ENCODE measurements at places on chromosomes 11 and 22.

DNA sequence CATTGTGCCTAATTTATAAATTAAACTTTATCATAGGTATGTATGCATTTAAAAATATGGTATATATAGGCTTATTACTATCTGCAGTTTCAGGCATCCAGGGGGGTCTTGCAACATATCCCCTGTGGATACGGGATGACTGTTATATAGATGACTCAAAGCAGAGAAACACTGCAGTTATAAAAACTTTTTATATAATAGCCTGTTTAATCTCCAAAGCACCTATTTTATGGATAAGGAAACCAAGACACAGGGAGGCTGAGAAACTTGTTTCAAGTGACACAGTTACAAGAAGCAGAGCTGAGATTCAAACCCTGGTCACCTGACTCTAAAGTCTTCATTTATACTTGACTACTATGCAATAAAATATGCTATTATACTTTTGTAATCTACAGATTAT lies 897.7 kb downstream of the KCNA4 start:
- DNase-seq, result no peak

- no peak for DNase-seq
These were observed 126.4 kb downstream of the KCNQ1OT1 start for GRCh38 chr11:2573240-2574042.

DNA sequence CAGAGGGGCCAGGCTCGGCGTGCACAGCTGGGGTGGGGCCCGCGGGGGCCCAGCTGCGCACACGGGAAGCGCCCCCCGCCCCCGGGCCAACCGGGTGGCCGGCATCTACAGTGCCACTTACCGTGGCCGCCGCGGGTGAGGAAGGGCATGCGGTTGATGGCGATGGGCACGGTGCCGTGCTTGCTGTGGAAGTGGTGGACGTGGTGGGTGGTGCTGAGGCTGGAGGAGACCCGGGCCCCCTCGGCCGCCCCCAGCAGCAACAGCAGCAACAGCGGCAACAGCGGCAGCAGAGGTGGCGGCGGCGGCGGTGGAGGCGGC lies 51.4 kb downstream of the SLC22A12 start:
- no peak for DNase-seq

GRCh38 chr11:120558744-120559431 lies 47.3 kb downstream of the GRIK4 start:
- DNase-seq, result no peak

GRCh38 chr11:14350215-14350614 lies 8.8 kb downstream of the RRAS2 start:
- no peak for DNase-seq

GRCh38 chr22:32636884-32637283 lies 162.3 kb downstream of the FBXO7 start:
- DNase-seq, result no peak

- DNase-seq, result no peak
These were observed 3.8 kb upstream of the MS4A13 start for GRCh38 chr11:60511393-60511792.

DNA sequence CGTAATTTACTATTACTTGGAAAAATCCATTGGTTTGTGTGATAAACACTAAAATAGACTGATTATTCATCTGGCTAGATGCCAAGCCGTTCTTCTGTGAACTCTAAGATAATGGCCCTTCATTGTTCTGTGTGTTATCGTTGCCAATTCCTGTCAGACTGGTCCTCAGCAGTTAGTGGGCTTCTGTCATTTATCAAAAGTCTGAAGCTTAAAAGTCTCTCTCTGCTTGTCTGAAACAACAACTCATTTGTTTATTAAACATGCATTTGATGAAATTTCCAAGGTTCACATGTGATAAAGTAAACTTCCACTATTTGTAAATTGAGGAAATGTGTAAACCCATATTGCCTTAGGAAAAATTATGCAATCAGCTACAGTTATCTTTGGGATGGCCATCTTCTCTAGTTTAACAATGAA lies 21.1 kb upstream of the RDX start:
- DNase-seq, result no peak

DNA sequence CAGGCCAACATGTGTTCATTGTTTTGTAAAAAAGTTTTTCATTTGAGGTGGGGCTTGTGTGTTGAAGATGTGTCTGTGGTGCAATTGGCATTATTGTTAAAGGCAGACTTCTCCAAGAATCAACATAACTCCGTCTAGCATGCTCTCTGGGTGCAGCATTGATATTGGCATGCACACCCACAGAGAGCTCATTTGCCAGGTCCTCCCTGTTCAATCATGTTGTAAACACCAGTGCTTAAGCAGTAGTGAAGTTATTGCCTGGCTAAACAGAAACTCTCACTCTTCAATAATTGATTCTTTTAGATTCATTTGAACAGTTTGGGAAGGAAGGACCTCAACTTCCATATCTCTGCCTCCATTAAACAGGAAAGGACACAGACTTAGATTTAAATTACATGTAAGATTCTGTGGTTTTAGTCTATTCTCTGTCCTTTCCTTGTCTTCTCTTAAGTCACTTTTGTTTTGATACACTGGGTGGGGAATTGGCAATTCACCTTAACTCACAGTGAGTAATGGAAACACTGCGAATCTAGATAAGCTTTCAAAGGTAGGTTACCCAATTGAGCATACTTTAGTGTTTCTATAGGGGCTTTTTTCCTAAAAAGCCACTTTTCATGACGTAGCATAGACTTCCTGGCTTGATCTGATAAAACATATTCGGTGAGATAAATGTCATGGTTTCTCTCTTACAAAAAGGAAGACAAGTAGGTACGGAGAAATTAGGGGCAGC lies 30.8 kb upstream of the EXPH5 start:
- DNase-seq, result no peak

DNA sequence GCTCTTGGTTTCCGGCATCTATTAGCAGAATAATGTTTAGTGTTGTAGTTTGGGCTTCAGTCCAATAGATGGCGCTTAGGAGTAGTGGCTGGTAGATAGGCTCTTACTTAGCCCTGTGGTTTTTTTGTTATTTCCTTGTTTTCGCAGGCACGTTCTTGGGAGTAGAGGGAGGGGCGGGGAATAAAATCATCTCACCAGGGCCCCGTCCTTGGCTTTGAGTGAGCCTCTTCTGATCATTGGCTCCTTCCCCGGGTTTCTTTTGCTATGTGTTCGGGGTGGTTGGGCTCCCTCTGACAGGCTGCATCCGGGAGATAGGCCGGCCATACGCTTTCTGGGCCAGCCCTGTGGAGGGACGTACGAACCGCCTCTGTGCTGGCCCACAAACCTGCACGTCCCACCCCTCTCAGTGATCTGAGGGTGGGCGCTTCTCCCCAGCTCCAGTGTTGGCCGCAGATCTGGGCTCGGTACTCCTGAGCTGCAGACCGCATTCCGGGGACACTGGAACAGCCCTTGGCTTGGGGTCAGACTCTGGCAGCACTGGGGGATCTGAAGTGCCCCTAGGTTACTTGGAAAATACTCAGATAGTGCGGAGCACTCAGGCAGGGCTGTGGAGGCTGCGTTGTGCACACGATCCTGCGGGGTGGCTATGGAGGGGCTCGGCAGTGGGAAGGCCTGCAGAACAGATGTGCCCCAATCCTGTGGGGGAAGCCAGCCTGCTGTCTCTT lies 217.0 kb downstream of the DYNC2H1 start:
- peak; percentile 73 for DNase-seq

GRCh38 chr22:50528682-50529415 lies 963 bp downstream of the TYMP start:
- peak; percentile 21 for DNase-seq

- DNase-seq, result no peak
These were observed 10.2 kb downstream of the ARAP1 start for GRCh38 chr11:72741849-72742512.

- peak; percentile 6 for DNase-seq
These were observed 192.4 kb upstream of the NTM start for GRCh38 chr11:131178020-131178419.

DNA sequence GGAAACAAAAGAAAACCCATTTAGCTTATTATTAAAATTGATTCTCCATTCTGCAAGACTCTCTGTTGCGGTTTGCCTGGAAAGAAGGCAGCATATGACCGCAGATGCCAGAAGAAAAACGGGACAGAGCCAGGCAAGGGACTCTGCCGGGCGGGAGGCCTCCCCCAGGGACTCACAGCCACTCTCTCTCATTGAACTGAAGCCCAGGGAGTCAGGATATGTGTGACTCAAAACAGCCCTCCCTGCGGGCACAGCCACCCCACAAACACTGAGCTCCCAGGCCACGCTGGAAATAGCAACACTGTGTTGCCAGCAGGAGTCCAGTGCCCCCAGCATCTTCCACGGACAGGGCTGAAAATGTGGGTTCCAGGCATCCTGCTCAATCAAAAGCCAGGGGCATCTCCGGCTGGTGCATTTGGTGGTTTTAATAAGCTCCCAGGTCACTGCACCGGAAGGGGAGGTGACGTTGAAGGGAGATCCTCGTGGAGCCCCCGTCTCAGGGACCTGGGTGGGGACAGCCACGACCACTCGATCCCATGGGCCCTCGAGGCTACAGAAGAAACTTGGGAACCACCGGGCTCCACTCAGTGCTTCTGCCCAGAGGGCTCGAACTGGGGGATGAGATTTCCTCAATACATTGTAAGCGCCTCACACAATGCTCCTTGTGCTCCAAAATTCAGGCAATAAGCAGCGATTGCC lies 624.5 kb downstream of the TBC1D22A start:
- DNase-seq, result no peak

GRCh38 chr11:26719289-26719973 lies 2.4 kb downstream of the SLC5A12 start:
- peak; percentile 36 for DNase-seq

DNA sequence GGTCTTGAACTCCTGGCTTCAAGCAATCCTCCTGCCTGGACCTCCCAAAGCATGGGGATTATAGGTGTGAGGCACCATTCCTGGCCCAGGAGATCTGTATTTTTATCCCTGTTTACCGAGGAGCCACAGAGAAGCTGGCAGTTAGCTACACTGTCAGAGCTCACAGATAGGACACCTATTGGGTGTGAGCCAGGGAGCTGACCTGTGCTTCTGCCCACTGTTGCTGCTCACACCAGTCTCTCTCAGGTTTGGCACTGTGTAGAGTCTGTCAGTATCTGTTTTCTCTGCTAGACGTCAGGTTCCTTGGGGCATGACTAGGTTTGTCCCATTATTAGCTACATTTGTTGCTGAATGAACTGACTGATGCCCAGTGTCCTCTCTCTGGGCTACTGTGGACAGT lies 17.5 kb downstream of the PPP6R2 start:
- DNase-seq, result no peak

DNA sequence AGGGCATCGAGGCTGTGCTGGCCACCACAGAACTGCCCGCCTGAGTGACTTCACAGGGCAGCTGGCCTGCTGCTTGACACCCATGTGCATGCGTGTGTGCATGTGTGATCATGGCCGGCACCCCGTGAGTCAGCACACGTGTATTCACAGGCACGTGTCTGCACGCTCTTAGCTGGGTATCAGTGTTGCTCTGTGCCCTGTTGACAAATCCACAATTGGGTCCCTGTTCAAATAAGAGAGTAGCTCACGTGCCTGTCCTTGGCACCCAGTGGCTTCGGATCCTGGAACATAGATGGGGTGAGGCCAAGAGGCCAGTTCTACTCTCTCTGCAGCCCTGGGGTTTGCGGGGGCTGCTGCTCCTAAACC lies 14.0 kb downstream of the B3GAT1 start:
- no peak for DNase-seq

- DNase-seq, result peak; percentile 67
These were observed at the start of gene MMP11 for GRCh38 chr22:23772649-23773473. TSS of gene MMP11 (plus strand) at chr22:23772849. CDS start at chr22:23772871, 22 bp downstream.

- DNase-seq, result no peak
These were observed 7.5 kb downstream of the KREMEN1 start for GRCh38 chr22:29080106-29080975.

GRCh38 chr11:48122246-48122645 lies 94.4 kb upstream of the OR4B1 start:
- DNase-seq, result no peak

- no peak for DNase-seq
These were observed 31.7 kb downstream of the IGF2 start for GRCh38 chr11:2107521-2107920.

GRCh38 chr11:87560352-87560751 lies 522.6 kb downstream of the TMEM135 start:
- no peak for DNase-seq

DNA sequence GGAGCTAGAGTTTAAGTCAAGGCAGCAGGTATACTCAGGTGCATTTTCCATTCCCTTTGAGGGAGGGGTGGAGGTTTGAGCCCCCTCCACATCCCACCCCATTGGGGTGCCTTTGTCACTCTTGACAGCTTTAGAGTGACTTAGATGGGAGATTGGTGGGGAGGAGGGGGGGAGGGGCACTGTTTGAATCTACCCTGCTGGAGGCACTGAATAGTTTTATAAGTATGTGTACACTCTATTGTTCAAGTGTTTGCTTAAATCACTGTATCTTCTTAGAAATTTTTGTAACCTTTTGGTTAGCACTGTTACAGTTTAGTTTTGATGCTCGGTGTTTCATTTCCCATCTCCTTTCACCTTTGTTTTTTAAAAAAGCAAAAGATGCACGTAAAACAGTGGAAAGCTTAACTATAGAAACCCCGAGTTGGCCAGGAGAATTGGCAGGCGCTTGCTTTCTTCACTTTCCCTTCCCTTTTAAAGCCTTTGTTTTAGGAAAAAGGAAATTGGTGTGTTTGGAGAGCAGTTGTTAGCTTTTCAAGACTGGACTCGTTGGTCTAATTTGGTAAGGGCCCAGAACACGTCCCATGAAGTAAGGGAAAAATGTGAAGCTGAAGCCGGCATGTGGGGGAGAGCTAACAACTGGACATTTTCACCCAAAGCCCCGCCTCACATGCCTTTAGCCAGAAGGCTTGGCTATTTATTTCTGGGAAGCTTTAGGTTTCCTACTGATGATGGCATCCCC lies 42.8 kb downstream of the TNRC6B start:
- no peak for DNase-seq

DNA sequence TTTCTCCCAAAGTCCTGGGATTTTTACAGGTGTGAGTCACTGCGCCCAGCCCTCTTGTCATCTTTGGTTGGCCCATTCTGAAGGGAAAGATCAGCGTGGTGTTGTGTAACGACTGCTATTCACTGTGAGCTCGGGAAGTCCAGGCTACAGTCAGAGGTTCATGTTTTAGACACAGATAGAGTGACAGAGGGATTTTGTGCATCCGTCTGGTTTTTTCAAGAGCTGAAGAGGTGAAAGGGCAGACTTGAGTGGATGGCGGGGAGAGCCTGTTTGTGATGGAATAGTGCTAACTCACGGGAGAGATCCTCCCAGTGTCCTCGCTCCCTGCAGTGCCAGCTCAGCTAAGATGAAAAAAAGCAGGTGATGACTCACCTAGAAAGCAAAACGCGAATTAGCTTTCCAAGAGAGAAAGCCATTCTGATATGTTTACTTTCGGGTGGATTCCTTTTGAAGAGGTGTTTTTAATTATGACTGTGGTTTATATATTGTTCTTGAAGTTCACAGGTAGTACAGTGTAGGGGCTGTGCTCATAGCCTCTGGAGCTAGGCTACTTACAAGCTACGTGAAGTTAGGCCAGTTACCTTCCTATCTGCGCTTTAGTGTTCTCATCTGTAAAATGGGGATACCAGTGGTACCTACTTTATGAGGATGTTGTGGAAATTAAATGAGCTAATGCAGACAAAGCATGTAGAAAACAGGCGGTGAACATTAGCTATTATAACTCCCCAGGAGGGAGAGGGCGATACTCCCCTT lies 67.2 kb downstream of the C11orf91 start:
- DNase-seq, result peak; percentile 43

Measured in small intestine (tissue), 16 donors.